Inflammatory macrophage (primary cell): ENCODE measurements at places on chromosomes 4 and X.

DNA sequence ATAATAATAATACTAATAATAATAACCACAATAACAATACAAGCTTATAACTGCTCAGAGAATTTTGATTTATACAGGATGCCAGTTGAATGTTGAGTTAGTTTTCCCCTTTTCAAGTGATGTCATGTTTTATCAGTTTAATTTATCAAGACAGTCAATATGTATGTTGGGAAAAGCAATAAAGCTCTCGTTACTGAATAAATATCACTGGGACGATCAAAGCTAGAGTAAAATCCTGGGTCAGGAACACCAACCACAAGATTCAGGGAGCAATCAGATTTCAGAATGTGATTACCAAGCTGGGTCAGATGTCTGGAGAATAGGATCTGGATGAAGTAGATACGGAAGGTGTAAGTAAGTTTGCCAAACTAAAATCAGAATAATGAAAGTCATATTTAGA lies 179.6 kb downstream of the GRID2 start:
- DNase-seq: no peak

DNA sequence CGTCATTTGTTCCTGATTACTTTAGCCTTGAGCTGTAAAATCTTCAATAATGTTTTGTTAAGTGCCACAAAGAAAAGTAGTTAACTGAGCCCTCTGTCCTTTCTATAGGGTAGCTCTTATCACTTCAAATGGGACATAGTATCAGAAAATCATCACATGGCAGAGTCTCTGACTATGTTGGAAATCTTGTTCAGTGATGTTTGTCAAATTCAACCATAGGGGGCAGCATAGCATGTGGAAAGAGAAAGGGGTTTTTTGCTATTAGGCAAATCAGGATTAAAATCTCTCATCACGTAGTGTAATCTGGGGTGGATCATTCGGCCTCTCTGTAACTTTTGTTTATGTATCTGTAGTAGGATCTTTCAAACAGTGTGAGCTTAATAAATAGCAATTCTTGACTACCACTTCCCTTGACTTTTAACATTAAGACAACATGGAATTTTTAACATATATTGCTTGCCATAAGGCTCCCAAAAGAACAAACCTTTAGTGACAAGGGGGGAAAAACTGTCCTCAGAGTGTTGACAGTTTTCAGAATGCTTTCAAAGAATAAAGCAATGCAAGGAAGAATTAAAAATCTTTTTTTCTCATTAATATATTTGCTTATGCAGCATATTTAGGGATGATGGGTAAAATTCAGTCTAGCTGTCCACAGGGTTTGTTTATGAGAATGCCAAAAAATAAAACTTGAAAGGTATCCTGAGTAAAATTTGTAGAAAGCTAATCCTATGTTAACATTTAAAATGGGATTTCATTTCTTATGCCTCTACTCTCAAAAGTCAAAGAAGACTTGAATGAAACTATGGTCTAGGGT lies 127.2 kb downstream of the FBXW7 start:
- peak; percentile 52 for DNase-seq

DNA sequence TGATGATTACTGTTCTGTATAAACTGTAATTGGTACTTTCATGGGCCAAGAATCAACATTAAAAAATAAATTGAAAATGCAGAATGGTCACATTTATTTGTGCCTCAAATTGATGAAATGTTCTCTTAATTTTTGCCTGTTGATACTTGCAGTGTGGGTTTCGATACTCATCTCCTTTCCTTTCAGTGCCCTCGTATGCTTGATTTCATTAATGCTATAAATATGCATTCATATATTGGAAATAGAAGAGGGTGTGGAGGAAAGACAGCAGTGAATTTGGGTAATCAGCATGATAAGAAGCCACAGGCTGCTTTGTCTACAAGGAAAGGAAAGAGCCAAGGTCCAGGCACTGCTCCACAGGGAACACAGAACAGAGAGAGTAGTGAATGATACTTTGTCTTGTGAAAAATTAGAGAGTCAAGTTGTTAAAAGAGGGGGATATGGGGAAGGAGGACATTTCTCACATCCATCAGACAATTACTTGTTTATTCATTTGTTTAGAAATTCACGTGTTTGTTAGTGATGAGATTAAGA lies 1.0 kb upstream of the DDX60 start:
- DNase-seq: no peak

DNA sequence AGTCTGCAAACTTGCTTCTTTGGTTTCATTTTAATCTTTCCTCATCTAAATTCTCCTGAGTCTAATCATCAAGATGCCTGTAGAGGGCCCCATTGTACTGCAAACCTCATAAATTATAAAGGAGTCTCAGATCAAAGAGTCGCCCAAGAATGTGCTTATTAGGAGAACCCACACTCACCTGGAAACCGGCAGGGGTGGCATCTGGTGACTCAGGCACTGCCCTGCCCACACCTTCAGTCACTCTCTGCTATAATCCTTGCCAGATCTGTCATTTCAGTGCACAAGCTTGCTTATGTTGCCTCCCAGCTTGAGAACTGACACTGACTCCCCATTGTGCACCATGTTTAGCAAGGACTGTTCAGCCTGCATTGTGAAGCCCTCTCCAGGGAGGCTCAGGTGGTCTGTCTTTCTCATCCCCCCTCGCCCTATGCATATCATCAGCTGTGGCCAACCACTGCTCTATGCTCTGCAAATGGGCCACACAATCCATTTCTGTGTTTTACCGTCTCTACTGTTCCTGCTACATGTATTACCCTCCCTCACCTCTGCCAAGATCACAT lies 12.4 kb downstream of the EPGN start:
- peak; percentile 53 for DNase-seq

GRCh38 chr4:70874268-70875156 lies 27.7 kb upstream of the MOB1B start:
- DNase-seq: no peak

- no peak for DNase-seq
These were observed 454 bp downstream of the LETM1 start for GRCh38 chr4:1855333-1856070.

- no peak for DNase-seq
These were observed 95.8 kb upstream of the LDB2 start for GRCh38 chr4:16993956-16994840.

GRCh38 chrX:39688219-39688575 lies 409.6 kb downstream of the BCOR start:
- no peak for DNase-seq

DNA sequence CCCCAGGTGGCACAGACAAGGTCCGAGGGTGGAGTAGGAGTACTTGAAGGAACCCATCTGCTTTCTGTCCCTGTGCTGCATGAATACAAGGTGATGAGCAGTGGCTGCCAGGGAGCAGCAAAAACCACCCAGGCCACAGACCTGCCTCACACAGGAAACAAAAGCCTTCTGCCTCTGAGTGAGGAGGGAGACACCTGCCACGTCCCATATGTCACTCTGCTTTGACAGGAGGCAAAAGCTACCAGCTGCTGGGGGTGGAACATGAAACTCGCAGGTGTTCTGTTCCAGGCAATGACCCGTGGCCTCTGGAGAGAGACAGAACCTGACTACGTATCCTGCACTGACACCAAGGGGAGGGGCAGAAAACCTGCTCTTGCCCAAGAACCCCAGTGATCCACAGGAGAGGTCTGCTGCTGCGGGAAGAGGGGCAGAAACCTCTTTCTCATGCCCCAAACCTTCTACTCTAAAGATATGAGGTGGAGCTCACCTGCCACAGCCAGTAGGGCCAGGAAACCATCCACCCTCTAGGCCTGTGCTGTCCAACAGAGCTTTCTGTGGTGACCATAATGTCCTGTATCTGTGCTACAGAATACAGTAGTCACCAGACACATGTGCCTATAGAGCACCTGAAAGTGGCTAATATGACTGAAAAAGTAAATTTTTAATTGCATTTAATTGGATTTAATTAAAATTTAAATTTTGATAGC lies 172.9 kb downstream of the PRDM5 start:
- DNase-seq: no peak

DNA sequence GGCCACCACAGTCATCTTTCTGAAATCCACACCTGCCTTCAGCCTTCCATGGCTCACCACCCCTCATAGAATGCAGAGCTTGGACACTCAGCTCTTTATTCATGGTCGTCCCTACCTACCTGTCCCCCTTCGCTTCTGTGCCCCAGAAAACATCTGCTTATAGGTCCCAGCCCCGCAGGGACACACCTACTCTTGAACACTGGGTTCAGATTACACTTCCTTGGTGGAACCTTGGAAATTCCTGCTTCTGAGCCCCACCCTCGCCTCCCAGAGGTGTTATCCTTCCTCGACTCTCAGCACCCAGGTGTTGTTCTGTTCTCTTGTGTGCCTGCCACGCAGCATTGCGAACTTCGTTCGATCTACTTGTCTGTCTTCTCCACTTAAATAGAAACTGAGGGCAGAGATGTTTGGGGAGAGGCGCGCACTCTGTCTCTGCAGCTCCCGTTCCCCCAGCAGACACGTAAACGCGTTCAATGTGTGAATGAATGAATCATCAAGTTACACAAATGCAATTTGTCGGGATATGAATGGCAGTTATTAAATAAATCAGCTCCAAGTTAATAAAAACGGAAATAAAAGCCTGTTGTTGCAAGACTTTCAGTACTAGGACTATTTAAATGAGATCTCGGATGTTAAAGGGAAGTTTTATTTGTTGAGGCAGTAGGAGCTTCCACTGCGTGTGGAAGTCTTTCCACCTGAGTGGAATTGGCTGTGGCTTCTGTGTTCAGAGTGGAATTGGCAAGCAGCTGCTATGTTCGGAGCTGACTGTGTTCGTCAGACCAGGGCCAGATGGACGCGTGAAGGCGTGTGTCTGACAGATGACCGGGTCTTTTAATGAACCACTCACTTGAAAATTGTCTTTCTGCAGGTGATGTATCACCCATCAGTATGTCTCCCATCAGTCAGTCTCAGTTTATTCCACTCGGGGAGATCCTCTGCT lies 95.6 kb downstream of the STOX2 start:
- DNase-seq: no peak
